ENCODE measurements at places on chromosomes 12 and 14.

GRCh38 chr12:91182636-91183455, at the start of gene DCN:
Gene DCN, minus strand, starts transcription at chr12:91182817. Its CDS starts 4,265 bp downstream, at chr12:91178552.
- DNase-seq, result no peak

DNA sequence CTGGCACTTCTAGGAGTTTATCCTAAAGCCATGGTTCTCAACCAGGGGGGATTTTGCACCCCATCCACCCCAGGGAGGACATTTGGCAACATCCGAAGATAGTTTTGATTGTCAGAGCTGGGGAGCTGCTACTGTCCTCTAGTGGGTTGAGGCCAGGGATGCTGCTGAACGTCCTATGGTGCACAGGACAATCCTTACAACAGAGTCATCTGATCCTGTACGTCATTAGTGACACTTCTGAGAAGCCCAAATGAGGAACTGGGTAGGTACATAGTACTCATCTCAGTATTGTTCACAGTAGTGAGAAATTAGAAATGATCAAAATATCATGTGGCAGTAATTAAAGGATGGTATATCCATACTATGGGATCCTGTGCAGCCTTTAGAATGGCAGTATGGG, 185.1 kb downstream of the CHST11 start:
- DNase-seq, result no peak

DNA sequence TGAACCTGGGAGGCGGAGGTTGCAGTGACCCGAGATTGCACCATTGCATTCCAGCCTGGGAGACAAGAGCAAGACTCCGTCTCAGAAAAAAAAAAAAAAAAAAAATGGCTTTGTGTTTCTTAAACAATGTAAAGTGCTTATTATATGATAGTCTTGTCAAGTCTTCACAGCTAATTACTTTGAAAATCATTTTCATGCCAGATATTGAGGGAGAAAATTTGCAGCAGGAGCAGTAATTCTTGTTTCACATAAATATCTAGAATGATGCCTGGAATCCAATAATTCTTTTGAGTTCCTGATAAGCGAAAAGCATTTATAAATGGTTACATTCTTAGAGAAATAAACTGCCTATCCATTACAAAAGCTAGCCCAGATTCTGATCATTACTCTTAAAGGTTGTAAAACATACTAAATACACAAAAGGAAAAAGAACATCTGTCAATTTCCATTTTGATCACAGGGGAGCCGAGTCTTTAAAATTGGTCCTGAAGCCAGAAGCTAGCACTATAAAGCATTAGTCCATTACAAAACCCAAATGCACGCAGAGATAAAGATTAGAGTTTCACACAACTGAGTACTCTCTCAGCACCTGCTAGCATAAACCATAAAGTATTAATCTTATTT, 50.3 kb downstream of the IFT81 start:
- no peak for DNase-seq

- DNase-seq, result no peak
These were observed 115.4 kb downstream of the TMEM117 start for GRCh38 chr12:43951286-43951685.

DNA sequence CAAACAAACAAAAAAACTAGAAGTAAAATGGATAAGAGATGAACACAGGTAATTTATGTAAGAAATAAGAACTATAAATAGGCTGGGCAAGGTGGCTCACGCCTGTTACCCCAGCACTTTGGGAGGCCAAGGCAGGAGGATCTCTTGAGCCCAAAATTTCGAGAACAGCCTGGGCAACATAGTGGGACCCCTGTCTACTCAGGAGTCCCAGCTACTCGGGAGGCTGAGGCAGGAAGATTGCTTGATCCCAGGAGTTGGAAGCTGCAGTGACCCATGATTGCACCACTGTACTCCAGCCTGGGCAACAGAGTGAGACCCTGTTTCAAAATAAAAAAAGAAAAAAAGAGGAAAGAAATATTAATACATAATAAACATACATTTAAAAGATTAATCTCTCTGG, 22.7 kb upstream of the ABCD4 start:
- no peak for DNase-seq

GRCh38 chr14:69838881-69839416, 40.3 kb upstream of the SMOC1 start:
- DNase-seq, result no peak

GRCh38 chr12:26612203-26612602, 220.8 kb downstream of the ITPR2 start:
- no peak for DNase-seq

DNA sequence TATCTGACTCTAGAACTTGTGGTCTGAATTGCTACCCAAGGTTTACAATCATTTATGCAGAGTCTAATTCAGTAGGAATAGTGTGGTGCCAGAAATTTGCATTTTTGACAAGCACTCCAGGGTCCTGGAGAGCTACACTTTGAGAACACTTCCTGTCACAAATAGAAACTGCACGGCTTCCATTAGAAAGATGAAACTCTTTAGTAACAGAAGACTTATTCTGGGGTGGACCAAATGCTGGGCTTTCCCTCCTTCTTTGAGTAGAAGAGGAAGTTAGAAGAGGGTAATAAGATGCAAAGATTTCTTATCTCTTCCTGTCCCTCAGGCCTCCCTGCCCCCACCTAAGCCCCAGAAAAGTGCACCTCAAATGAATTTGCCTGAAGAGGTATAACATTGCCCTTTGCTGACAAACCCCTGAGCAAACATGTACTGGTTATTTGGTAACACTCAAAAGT, 28.4 kb downstream of the DGLUCY start:
- peak; percentile 53 for DNase-seq

GRCh38 chr14:76375947-76376404, at the start of gene ESRRB:
Gene ESRRB, plus strand, starts transcription at chr14:76376137. Its CDS starts 265 bp downstream, at chr14:76376402.
- no peak for DNase-seq

DNA sequence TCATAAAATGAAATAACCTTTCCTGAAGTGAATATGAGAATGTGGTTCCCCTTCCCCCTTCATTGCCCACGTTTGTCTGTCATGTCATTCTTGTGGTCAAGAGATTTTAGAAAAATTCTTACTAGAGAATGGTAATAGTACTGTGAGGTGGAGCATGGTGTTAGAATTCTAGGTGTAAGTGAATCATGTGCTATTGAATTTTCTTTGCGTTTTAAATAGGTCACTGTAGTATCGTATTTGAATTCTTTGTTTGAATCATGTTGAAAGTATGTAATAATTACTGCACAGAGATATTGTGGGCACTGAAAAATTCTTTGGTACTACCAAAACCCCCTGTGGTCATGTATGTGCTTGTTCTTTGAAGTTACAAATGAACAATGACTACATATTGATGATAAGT, 49.9 kb downstream of the FUT8 start:
- DNase-seq, result no peak

DNA sequence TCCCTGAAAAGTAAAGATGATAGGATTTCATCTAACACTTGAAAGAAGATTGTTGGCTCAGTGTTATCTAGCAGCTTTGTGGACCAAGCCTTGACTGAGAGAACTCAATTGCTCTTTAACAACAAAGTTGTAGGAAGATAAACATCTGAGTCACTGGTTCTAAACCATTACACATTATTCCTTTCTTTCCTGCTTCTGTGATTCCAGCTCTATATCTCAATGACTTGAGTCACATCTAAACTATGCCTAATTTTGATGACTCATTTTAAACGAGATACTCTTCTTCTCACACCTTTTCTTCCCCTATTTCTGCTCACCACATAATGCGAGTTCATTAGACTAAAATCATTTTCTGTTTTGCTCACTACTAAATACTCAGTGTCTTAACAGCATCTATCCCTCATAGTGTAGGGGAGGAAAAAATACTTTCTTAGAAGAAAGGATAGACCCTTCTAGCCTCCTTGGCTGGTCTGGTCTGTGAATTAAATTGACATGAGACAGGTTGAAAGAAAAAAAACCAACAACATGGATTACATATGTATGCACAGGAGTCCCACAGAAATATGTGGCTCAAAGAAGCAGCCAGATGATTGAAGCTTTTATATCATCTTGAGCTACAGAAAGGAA, 201.4 kb downstream of the C12orf50 start:
- DNase-seq, result no peak

DNA sequence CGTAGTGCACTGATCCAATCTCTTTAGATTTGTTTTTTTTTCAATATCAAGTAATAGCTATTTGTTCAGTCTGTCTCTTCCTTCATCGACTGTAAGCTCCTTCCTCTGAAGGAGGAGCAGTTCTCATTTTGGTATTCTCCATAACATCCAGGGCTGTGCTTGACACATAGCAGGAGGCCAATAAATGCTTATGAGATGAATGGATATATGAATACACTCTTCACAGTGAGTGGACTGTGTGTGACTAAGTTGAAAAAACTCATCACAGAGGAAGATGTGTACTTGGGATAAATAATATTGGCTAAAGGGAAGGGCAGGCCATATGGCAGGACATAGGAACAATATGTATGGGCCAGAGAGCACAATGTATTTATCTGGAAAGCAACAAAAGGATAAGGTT, 205.3 kb upstream of the PRICKLE1 start:
- DNase-seq, result no peak

DNA sequence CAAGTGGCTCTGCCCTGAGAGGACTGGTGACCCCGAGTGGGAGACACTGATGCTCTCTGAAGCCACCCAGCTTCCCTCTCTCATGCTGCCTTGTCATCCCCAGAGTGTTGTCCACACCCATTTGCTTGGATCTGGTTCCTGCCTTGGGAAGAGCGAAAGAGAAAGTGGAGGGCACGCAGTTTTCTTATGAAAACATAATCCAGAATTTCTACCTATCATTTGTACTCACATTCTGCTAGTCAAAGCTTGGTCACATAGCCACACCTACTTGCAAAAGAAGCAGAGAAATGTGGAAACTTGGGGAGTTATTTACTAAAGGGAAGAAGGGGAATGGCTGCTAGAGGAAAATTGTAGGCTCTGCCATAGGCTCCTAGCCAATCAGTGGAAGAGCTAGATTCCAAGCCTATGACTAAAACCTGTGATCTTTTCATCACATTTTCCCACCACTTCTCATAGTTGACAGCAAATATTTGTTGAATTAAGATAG, 326.3 kb downstream of the ZFP36L1 start:
- DNase-seq, result no peak

DNA sequence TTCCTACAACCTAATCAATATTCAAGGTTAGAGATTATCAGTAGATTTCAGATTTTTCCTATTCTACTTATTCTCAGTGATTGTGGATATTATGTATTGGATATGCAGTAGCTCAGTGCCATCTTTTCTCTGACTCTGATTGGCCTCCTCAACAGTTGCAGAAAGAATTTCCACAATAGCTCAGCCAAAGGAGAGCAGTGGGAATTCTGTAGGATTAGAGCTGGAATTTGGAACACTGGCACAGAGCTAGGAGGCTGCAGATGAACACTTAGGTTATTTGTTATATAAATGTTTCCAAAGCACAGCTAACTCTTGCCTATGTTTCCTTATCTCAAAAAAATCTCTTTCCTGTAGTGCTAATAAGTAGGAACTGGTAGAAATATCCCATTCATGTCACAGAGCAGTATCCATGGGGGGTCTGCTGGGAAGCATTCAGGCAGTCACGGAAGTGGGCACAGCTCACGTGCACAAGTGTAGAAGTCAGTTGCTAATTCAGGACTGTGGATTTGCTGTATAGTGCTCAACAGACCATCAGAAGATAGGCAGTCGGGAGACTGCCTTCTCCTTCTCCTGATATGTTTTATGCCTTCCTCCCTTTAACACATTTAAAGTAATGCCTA, 116.2 kb upstream of the TMEM260 start:
- no peak for DNase-seq

DNA sequence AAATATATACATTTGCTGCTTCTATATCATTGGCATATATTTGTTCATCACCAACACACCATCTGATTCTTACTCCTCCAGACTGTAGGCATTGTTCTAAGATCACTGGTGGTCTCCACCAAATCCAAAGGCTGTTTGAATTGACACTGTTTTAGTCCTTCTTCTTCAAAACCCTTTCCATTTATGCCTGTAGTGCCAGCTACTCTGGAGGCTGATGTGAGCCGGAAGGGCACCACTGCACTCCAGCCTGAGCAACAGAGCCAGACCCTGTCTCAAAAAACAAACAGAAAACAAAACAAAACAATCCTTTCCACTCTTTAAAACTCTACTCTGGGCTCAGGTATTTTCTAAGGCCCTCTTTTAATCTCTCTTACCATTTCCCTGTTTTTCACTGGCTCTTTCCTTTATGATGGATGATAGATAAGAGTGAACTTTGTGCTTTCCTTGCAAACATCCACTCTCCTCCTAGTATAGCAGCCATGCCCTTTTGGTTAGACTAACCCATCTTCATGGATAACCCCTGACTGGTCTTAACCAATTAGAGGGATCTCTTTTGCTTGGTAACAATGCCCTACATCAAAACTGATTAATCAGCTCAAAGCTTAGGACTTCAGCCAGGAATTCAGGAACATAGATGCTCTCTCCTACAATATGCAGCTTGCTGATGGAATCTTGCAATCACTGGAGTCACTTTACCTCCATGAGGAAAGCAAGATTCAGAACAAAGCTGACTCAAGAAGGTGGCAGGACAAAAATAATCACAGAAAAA, 24.9 kb downstream of the SPTSSA start:
- DNase-seq, result no peak

GRCh38 chr12:124569375-124570148, 2.1 kb upstream of the NCOR2 start:
- no peak for DNase-seq

GRCh38 chr12:58870595-58870994, 49.7 kb downstream of the LRIG3 start:
- DNase-seq, result no peak

- DNase-seq, result no peak
These were observed 10.3 kb upstream of the LRP1-AS start for GRCh38 chr12:57157588-57158173.

DNA sequence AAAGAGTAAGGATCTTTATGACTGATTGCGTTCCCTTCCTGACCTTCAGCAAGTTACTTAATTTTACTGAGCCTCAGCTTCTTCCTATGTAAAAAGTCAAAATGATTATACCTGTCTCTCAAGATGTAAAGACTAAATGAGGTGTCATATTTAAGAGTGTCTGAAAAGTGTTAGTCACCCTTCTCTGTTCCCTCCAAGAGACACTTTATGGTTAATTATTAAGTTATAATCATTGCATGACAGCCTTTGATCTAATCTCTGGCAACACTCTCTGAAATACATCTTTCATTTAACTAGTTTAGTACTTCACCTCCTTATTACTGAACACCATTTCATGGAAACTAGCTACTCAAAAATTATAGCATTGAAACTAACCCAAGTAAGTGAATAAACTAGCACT, 54.8 kb downstream of the BMAL2 start:
- DNase-seq, result no peak

DNA sequence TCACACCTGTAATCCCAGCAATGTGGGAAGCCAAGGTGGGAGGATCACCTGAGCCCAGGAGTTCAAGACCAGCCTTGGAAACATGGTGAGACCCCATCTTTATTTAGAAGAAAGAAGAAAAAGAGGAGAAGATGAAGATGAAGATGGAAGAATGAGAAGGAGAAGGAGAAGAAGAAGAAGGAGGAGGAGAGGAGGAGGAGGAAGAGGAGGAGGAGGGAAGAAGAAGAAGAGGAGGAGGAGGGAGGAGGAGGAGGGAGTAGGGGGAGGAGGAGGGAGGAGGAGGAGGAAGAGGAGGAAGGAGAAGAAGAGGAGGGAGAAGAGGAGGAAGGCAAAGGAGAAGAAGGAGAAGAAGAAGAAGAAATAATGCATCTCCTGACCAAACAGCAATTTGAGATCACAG, 9.0 kb upstream of the KRT1 start:
- no peak for DNase-seq

- peak; percentile 73 for DNase-seq
These were observed 87.8 kb upstream of the DYNC1H1 start for GRCh38 chr14:101876555-101876938.

GRCh38 chr12:28027328-28027727, 54.8 kb upstream of the PTHLH start:
- no peak for DNase-seq
